HAP-1 (cell line): ENCODE measurements at places on chromosomes 1 and 21.

DNA sequence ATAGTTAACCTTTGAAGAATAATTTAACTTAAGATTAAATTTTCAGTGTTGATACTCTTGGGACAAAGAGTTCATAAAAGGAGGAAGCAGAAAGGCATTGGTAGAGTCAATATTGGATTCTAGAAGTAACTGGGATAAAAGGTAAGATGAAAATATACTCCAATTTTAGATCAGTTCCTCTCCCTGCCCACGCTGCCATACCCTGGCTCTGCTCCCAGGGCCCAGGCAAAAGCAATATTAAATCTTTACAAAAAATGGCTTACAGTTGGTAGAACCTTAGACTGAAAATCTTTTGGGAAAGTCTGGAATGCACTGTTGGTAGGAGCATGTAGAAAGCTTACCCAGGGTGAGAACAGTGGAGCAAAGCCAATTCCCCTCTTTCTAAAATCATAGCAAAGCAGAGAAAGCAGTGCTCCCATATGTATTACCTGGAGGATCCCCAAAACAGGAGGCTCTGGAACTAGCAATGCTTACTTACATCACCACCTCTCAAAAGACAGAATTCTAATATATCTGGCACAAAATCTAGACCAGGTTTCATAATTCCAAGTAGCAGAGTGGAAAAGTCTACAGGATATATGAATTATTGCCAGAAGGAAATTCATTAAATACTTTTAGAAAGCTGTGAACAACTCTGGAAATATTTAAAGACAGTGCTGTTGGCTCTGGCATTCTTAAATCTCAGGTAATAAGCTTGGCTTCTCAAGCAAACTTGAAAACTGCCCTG is 24.5 kb downstream of the KIAA0319L start:
- DNase-seq, result no peak

DNA sequence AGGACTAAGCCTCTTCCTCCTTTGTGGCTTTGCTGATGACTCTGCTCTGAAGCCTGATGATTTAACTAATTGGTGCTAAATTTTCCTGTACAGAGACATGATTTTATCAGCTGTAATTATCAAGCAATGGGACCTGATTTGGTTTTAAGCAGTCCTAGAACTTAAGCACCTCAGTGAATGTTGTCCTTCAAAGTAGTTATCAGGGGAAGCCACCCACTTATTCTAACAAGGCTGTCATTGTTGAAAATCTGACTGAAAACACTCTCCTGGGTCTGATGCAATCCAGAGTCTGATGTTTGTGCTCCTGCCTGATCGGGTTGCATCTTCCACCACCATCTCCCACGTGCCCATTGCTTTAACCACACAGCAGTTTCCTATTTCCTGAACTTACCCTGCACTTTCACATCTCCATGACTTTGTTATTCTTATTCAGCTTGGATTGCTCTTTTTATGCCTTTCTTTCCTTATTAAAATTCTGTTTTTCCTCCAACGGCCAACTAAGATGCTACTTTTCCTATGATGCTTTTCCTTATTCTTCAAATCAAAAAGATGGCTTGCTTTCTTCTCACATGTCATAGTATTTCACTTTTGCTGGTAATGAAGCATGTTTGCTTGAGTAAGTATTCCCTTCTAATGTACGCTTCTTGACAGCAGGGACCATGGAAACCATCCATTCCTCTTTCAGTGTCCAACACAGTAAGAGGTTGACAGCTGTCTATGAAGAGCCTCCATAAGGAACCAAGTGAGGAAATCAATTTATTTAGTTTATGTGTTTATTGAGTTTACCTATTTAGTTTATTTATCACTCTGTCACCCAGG is 55.0 kb downstream of the S1PR1 start:
- DNase-seq, result no peak

DNA sequence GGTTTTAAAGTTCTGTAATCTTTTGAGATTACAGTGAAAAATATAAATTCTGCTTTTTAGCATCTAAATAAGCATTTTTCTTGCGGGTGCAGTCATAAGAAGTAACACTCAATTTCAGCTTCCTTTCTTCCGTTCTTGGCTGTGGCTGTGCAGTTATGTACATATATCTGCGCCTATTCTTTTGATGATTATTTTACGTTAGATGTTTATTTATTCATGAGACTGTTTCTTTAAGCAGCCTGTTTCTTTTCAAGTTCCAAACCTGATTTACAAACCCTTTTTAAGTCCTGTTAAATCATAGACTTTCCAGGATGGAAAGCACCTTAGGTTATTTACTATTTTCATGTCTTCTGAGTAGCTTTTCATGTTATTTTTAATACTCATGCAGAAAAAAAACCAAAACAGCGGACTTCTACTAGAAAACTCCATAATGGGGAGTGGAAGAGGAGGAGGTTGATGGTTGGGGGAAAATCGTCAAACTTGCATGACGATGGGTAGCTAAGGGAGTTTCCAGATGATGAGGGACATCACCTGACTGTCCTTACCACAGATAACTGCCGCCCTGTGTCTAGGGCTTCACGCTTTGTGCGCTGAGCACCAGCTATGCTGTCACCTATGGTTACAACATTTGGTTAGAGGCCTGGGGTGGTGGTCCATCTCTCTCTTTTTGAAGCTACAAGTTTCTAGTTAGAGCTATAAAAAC is 2.6 kb downstream of the PRDM2 start:
- DNase-seq, result no peak

- DNase-seq, result no peak
These were observed 68.3 kb upstream of the NEK7 start for GRCh38 chr1:198088360-198089071.

GRCh38 chr1:224082146-224082545 is 31.8 kb upstream of the FBXO28 start:
- DNase-seq, result peak; percentile 15

DNA sequence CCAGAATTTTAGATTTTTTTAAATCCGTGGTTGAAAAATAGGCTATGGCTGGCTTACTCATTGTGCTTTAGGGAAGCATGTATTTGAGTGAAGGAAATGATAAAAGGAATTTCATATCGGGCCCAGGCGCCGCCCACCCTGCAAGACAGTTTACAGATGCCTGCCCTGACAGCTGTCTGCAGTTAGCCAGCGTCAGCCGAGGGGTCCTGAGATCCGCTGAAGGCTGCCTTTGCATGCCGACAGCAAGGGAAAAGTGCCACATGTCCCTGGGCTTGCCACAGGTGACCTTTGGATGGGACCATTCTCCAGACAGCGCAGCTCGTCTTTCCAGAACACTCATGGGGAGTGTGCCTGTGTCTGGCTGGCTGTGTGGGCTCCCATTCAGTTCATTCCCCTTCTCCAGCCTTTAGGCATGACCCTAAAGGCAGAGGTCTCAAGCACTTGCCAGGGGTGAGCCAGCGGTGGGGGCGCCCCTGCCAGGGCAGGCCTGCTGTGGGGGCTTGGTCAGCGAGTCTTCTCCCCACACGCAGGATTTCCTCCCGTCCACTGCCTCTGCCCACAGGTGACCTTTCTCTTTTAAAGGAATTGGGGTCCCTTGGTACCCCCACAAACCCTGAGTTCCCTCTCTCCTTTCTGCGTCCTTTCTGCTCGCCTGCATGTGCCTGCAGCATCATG is 46.1 kb upstream of the TRAPPC10 start:
- DNase-seq, result no peak

DNA sequence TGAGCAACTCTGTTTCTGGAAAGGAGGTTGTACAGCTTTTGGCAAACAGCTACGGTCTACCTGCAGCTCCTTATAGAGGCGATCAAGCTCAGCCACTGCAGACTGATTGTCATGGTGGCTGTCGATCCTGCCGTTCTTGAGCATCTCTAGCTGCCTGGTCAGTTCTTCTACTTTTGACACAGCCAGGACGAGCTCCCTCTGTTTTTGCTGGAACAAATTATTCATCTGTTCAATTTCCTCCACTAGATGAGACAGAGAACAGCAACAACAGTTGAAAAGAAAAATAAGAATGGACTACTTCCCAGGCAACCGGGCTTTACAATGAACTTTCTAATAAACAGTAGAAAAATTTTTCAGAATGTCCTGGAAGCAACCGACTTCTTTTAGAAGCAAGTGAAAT is 42.5 kb downstream of the TP53BP2 start:
- no peak for DNase-seq

DNA sequence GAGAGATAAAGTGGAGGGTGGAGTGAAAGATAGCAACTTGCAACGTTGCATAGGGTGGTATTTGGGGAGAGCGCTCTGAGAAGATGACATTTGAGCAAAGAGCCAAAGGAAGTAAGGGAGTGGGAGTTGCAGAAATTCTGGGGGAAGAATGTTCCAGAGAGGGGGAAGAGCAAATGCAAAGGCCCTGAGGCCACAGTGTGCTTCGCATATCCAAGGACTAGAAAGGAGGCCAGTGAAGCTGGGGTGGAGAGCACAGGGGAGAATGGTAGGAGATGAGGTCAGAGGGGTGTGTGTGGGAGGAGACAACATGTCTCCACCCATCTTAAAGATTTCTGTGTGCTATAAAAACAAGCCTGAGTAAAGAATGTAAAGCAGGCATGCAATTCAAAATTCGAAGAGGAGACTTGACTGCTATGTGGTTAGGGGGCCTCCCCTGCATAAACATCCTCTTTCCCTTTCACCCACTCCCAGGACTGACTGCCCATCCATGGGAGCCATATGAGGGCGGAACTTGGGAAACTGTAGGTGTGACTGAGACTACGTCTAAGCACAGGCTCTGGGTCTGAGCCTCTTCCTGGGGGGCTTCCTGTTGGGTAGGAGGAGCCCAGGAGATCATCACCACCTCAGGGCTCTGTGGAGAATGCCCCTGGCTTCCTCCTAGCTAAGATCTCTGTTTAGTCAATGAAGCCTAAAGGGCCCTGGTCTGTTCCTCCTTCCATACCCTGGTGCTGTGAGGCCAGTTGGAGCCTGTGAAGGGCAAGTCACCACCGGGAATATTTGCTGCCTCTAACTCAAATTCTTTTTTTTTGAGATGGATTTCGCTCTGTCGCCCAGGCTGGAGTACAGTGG is 2.9 kb upstream of the CLIC4 start:
- DNase-seq, result peak; percentile 53

DNA sequence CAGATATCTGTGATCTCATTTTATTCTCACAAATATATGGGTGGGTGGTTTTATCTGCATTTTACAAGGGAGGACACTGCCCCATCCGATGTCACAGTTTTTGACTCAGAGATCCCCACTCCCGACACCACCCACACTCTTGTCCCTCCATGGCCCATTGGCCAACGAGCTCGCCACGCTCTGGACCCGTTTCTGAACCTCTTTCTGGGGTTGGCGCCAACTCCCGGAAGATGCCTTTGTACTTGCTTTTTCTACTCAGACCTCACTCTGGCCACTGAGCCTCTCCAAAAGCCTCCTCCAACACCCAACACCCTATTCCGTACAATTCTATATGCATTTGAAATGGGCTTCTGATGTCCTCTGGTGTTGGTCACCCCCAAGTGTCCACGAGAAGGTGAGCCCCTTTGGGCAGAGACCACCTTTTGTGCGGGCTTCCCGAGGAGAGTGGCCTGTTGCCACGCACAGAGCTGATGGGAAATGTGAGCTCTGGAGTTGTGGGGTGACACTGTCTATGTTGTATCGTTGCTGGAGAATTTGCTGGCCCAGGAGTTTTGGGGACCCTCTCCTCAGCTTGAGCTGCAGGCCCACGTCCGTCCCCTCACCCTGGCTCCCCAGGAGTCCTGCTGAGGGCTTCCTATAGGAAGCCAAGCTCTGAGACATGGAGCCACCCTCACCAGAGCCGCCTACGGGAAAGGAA is 366.9 kb upstream of the VAMP3 start:
- no peak for DNase-seq

DNA sequence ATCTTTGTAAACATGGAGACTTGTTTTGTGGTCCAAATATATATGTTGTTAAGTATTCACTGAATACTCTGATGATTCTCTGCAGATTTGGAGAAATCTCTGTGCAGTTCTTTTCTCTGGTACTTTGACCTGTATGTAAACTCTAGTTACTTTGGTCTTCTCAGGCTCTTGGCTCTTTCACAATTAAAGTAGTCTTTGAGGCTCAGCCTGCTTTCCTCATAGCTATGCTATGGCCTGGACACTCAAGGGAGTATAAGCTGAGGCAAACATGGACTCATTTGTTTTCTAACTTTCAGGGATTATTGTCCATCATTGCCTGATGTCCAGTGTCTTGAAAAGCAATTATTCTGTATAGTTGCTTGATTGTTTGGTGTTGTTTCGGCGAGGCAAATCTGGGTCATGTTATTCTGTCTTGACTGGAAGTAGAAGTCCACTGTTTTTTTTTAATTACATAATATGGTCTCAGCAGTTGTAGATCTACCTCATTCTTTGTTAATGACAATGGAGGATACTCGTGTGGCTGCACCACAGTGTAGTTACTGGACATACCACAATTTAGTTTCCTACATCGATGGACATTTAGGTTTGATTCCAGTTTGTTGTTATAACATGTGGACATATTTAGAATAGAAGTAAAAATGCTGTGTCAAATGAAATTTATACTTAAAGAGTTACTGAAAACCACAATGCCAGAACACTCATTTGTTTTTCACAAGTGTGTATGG is 9.2 kb downstream of the PTBP2 start:
- no peak for DNase-seq

GRCh38 chr1:86750076-86750475 is 45.7 kb downstream of the SH3GLB1 start:
- no peak for DNase-seq

DNA sequence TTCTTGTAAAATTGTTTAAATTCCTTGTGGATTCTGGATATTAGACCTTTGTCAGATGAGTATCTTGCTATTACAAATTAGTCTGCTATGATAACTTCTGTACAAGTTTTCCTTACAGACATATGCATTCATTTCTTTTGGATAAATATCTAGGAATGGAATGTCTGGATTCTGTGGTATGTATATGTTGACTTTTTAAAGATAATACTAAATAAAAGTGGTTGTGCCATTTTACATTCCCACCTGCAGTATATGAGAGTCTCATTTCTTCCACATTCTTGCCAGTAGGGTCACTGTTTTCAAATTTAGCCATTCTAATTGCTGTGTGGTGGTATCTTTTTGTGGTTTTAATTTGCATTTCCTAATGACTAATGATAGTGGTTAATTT is 53.9 kb downstream of the SYDE2 start:
- no peak for DNase-seq

DNA sequence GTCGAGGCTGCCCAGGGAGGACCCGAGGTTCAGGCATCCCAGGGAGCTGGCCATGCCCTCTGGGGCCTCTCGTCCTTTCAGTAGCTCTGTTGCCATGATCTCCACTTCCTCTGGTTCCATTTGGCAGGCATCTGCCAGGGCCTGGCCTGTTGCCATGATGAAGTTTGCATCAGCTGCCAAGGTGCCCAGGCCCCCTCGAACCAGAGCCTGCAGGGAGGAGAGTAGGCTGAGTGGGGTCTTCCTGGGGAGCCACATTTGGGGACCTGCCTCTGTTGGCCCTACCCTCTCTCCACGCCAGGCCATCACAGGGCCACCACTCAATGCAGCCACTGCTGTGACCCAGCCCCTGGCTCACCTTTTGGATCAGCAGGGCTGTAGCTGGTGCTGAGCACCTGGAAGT is 16.4 kb upstream of the KIF21B start:
- DNase-seq, result no peak

DNA sequence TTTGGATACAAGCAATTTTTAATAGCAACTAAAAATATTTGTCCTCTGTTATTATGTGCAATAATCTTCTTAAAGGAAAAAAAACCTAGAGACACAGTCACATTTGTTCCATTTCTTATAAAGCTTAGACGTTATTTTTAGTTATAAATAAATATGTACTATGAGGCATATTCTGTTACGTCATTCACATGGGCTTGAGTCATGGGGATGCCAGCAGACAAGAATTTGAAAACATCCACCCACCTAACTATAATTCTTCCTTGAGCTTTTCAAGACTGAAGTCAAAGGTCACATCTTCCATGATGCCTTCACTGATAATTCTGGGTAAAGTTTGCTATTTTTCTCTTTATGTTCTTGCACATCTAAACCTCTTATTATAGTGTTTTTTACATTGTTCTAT is 268.8 kb downstream of the KCTD3 start:
- DNase-seq, result no peak

GRCh38 chr1:30382496-30382895 is 340.9 kb downstream of the MATN1 start:
- no peak for DNase-seq
